RPMI8226 (cell line): ENCODE measurements at places on chromosomes 5 and 9.
A peak's percentile ranks its signal among the peaks of the same experiment; 100 is the strongest.

DNA sequence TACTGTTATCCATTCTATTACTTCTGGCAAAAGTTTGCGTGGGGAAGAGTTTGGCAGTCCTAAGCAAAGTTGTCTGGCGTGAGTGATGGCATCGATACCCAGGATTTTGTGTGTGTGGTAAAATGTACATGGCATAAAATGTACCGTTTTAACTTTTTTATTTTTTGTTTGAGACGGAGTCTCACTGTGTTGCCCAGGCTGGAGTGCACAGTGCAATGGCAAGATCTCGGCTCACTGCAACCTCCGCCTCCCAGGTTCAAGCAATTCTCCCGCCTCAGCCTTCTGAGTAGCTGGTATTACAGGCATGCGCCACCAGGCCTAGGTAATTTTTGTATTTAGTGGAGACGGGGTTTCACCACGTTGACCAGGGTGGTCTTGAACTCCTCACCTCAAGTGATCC is 55.4 kb upstream of the TJP2 start:
- no peak for DNase-seq

- no peak for DNase-seq
These were observed 735 bp downstream of the PTGR1 start for GRCh38 chr9:111598733-111599091.

GRCh38 chr5:79227484-79228025 is 8.4 kb upstream of the JMY start:
- DNase-seq: no peak

GRCh38 chr5:156824241-156824640 is 25.9 kb upstream of the PPP1R2B start:
- no peak for DNase-seq

DNA sequence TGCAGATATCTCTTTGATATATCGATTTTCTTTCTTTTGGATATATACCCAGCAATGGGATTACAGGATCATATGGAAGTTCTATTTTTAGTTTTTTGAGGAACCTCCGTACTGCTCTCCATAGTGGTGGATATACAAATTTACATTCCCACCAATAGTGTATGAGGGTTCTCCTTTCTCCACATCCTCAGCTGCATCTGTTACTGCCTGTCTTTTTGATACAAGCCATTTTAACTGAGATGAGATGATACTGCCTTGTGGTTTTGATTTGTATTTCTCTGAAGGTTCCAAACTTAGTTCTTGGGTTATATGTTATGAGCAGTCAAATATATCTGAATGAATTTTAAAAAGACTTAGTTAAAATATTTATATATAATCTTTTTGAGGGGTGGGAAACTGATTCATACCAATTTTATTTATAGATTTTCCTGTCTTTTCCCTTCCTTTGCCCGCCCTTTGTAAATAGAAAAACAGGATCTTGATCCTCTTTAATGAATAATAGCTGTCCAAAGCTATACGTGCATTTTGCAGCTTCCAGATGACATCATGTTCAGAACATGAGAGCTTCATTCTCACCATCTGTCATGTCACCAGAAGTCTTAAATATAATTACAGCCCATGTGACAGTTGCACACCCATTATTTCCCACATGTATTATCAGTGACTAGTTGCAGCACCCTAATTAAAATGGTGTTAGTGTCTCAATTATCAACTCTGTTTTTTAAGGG is 6.2 kb upstream of the ARHGEF28 start:
- DNase-seq: no peak

DNA sequence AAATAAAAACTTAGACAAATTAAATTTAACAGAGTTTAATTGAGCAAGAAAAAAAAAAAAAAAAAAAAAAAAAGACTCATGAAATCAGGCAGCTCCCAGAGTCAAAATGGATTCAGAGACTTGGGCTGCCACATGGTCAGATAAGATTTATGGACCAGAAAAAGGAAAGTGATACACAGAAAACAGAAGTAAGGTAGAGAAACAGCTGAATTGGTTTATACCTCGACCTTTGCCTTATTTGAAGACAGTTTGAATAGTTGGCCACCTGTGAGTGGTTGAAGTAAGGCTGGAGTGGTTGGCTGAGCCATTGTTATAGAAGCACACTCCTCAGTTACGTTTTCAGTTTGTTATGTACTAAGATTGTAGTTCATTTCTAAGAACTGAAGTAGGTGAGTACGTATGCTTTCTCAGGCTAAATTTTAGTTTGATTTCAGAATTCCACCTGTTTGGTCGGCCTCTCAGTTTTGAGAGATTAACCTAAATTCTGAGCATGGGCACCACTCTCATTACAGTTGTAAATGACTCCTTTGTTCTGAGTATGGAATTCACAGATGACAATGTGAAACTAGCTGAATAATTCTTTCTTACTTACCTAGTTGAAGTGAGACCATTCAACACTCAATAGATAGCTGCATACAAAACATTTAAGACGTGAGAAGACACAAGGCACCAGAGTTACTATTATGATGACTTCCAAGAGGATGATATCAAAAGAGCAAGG is 149.0 kb downstream of the AOPEP start:
- DNase-seq: peak; percentile 14

GRCh38 chr5:9125852-9126251 is 420.0 kb downstream of the SEMA5A start:
- DNase-seq: no peak

- DNase-seq: no peak
These were observed 38.1 kb upstream of the FCN1 start for GRCh38 chr9:134955801-134956200.

GRCh38 chr9:20391208-20391607 is 231.1 kb downstream of the MLLT3 start:
- DNase-seq: no peak

- no peak for DNase-seq
These were observed 463.7 kb upstream of the CTNND2 start for GRCh38 chr5:12367973-12368372.

DNA sequence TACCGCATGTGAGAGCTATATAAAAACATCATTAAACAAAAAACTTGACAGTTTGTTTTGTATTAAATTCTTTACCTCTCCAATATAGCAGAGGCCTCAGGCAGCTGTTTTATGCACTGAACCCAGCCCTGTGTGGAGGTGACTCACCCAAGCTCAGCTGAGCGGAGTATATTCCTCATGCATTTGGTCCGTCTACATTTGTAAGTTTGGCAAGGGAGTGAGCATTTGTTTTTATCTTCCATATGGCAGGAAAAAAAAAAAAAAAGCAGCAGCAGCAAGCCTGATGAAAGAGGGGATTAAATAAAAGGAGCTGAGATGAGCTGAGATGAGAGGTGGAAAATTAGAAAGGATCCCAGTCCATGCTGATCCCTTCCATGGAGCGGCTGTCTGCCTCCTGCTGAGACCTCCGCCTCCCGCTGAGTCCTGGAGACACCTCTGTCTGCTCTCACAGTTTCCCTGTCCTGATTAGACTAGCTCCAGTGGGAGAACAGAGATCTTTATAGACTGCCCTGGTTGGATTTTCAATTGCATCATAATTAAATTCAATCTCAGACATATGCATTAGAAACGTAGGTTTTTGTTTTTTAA is 112.0 kb upstream of the CTNND2 start:
- DNase-seq: no peak

DNA sequence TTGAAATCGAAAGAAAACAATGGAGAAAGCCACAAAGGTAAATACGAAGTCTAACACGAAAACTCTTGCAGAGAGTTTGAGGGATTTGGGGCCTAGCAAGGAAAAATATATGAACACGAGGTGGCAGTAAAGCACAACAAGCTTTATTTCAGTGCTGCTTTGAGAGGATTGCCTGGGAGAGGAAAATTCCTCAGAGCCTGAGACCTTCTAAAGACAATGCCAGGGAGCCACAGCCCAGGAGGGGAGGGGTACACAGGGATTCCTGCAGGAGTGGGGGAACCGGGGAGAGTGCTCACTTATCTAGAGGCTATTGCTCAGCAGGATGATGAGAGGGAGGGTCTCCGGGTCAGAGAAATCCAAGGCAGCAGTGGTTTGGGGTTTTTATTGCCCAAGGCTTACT is 134.9 kb upstream of the ADCY2 start:
- DNase-seq: peak; percentile 36

GRCh38 chr5:75148051-75148450 is 88.6 kb downstream of the ANKRD31 start:
- DNase-seq: no peak

GRCh38 chr5:168443533-168443932 is 42.7 kb upstream of the RARS1 start:
- DNase-seq: no peak

GRCh38 chr5:99437986-99438385 is 509.2 kb upstream of the CHD1 start:
- DNase-seq: no peak

- no peak for DNase-seq
These were observed 2.7 kb downstream of the CXCL14 start for GRCh38 chr5:135576075-135576599.

GRCh38 chr9:115938479-115938878 is 215.1 kb upstream of the PAPPA start:
- no peak for DNase-seq

DNA sequence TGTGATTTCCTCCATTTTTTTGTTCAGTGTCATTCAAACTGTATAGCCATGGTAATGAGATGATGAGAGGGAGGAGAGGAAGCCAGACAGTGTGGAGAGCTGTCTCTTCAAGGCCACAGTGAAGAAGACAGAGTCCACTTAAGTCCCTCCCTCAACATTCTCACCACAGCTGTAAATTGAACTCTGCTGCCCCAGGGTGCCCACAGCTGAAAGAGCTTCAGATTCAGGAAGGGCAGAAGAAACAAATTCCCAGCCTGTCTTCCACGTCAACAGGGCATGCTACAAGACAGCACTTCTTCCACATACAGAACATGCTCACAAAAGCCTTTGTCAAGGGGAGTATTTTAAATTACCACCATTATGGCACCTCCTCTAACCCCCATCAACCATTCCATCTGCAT is 100.4 kb downstream of the KLHL3 start:
- DNase-seq: no peak

- DNase-seq: no peak
These were observed 134.1 kb downstream of the OLFM1 start for GRCh38 chr9:135221576-135221950.

GRCh38 chr9:18330401-18331309 is 143.3 kb upstream of the ADAMTSL1 start:
- DNase-seq: no peak

DNA sequence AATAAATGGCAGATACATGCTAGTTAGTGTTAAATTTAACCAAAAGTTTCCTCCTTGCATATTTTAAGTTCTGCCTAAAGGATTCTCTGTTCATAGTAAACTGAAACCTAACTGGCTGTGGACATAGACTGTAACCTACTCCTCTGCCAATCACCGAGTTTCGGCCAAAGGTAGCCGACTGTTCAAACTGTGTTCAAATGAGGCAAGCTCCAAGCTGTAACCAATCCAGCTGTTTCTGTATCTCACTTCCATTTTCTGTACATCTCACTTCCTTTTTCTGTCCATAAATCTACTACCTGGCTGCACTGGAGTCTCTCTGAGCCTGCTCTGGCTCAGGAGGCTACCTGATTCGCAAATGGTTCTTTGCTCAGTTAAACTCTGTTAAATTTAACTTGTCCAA is 44.1 kb downstream of the KCNV2 start:
- DNase-seq: peak; percentile 11

- no peak for DNase-seq
These were observed 166.6 kb downstream of the SMARCA2 start for GRCh38 chr9:2181792-2182191.

- DNase-seq: peak; percentile 37
These were observed 42.7 kb downstream of the OR2V1 start for GRCh38 chr5:181088289-181088688.

GRCh38 chr5:168674893-168675482 is 95.8 kb upstream of the PANK3 start:
- no peak for DNase-seq

GRCh38 chr9:93051680-93052089 is 6.8 kb upstream of the SUSD3 start:
- DNase-seq: no peak

GRCh38 chr5:1497242-1497777 is 26.4 kb downstream of the LPCAT1 start:
- peak; percentile 94 for DNase-seq

- no peak for DNase-seq
These were observed 265.8 kb downstream of the MAST4 start for GRCh38 chr5:66862020-66862419.

DNA sequence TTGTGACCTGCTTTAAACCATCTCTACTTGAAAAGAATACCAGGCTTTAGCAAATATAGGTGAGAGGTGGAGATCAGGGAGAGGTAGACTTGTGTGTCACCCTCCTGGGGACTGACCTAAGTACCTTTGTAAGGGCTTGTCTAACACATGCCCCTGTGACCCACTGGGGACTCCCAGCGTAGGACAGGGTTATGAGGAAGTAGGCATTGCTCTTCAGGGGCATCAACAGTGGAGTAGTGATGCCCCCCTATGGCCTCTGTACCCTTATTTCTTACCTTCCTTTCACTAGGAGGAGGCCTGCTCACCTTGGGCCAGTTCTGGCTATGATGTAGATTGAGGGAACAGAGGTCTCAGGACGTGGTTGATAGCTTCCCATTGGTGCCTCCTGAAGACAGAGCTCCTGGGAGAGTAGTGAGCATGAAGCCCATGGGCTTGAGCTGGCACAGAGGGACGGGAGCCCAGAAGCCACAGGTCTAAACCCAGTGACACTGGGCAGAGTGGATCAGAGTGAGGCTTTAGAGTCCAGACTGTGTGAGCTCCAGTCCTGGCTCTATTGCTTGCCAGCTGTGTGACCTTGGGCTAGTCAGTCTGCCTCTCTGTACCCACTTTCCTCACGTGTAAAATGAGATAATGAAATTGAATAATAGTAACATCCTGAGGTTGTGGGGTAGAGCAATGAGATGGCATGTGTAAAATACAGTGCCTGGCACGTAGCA is 191.7 kb downstream of the AOPEP start:
- no peak for DNase-seq

DNA sequence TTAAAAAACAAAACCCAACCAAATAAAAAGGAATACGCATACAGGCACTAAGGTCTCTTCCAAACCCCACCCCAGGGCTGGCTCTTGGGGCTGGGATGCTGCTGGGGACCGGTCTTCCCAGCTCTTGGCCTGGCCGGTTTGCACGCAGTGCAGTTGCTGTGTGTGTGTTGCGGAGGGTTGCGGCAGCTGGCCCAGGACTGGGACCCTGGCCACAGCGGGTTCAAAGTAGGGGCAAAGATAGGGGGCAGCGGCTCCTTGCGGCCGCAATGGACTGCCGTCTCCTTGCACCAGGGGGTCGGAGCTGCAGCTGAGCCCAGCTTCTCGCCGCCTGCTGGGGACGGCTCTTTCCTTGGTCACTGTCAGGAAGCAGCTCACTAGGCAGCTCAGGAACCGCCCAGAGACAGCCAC is 5.0 kb downstream of the DMRT3 start:
- DNase-seq: no peak

- DNase-seq: no peak
These were observed 142.0 kb downstream of the PARP8 start for GRCh38 chr5:50808406-50808805.

- peak; percentile 36 for DNase-seq
These were observed 87.6 kb downstream of the ERP44 start for GRCh38 chr9:100011062-100011681.

DNA sequence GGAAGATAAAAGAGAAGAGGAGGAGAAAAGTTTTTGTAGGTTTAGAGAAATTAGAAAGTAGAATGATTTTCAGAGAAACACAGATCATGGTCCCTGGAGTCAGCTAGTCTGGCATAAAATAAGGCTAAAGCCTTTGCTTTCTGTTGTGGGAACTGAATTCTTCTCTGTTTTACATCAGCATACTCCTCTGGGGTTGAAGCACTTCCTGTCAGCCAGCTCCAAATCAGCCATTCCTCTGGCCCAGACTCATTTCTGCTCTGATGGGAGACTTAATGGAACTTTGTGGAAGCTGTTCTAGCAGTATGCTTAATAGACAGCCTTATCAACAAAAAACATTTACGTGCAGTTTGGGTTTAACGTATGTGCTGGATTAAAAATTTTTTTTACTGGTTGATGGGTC is 143.2 kb downstream of the HMHB1 start:
- DNase-seq: no peak
